ENCODE measurements at places on chromosomes 5 and 9.

- no peak for DNase-seq
Measured at GRCh38 chr9:111662576-111663300, 1.3 kb downstream of the GNG10 start.

- no peak for DNase-seq
Measured at GRCh38 chr5:9283021-9283420, 262.9 kb downstream of the SEMA5A start.

- no peak for DNase-seq
Measured at GRCh38 chr9:72614067-72614466, 92.7 kb downstream of the TMC1 start.

DNA sequence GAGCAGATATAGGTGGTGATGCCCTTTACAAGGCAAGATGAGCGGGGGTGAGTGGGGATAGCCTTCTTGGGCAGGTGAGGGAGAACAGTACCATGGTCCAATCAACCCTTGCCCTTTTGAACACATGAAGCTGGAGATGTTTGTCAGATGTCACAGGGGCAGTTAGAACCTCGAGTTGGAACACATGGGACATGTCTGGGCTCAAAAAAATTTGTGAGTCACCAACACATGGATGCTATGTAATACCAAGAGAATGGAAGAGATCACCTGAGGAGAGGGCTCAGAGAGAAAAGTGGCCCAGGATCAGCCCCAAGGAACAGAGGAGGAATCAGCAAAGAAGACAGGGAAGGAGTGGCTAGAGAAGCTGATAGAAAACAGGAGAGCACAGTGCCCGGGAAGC lies 4.7 kb downstream of the PHYKPL start:
- DNase-seq, result no peak

- peak; percentile 32 for DNase-seq
Measured at GRCh38 chr5:30604648-30605262, 588.7 kb upstream of the CDH6 start.

DNA sequence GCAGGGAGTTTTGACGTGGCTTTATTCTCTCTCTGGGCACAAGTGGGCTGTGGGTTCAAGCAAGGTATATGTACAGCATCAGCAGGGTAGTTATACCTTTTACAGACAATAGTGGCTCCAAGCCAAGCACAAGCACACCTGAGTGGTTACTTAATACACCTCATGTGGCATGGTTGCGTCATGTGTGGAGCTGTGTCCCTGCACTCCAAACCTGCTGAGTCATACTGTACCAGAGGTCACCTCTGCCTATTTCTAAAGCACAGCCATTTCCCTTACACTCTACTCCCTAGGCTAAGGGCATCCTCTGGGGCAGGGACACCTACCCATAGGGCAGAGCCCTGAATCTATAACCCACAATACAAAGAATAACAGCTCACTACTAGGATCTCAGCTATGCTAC lies 147.3 kb downstream of the OSTF1 start:
- no peak for DNase-seq
